Activated CD4-positive, alpha-beta T cell treated with anti-CD3 and anti-CD28 coated beads, Interleukin-2, Interleukin-6, amounts not matched to agents 100 ng/mL and 50 ng/mL, durations not matched to agents 16 hours and 8 hours (primary cell): ENCODE measurements at places on chromosomes 6 and 20.
A peak's percentile ranks its signal among the peaks of the same experiment; 100 is the strongest.

DNA sequence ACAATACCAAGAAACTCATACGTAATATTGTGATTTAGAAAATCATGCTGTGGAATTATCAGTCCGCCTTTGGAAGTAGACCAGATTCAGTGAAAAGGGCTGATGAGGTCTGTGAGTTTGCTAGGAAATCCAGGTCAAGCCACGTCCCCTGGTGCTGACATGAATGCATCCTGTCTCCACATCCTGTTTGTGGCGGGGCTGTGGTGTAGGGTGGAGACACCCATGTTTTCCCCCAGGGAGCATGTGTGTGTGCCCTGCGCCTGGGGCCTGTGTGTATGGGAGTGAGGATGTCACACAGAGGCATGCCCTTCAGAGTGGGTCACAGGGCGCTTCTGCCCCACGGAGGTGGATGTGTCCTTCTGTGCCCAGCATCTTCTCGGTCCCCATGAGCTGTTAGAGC, 109.1 kb downstream of the SASH1 start:
- peak; percentile 56 for DNase-seq

- peak; percentile 17 for DNase-seq
These were observed 11.9 kb downstream of the VSTM2L start for GRCh38 chr20:37914672-37915433.

GRCh38 chr20:50729901-50730764, 1.2 kb upstream of the PARD6B start:
- DNase-seq, result no peak

DNA sequence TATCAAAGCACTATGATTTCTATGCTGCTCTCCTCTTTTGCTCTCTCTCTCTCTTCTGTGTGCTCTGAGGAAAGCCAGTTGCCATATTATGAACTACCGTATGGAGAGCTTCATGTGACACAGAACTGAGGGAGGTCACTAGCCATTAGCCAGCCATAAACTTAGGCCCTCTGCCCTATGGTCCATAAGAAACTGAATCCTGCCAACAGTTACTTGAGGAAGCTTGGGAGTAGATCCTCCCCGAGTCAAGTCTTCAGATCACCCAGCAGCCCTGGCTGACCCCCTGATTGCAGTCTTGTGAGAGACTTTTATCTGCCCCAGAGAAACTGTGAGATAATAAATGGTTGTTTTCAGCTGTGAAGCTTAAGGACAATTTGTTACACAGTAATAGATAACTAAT, 5.7 kb upstream of the PEX7 start:
- no peak for DNase-seq

GRCh38 chr6:135265278-135265677, 84.2 kb downstream of the MYB start:
- DNase-seq, result no peak

DNA sequence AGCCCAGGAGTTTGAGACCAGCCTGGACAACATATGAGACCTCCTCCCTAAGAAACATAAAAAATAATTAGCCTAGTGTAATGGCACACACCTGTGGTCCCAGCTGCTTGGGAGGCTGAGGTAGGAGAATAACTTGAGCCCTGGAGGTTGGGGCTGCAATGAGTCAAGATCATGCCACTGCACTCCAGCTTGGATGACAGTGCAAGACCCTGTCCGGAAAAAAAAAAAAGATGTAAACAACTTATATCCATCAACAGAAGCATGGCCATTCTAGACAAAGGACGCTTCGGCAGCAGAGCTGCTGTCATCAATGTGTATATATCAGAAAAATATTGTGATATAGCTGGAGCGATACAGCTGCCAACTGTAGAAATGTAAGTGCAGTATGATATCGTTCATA, 59.6 kb upstream of the ARID1B start:
- DNase-seq, result no peak

GRCh38 chr6:21348504-21349195, 244.9 kb upstream of the SOX4 start:
- DNase-seq, result no peak

- no peak for DNase-seq
These were observed 142.2 kb downstream of the ERMARD start for GRCh38 chr6:169893624-169894023.

DNA sequence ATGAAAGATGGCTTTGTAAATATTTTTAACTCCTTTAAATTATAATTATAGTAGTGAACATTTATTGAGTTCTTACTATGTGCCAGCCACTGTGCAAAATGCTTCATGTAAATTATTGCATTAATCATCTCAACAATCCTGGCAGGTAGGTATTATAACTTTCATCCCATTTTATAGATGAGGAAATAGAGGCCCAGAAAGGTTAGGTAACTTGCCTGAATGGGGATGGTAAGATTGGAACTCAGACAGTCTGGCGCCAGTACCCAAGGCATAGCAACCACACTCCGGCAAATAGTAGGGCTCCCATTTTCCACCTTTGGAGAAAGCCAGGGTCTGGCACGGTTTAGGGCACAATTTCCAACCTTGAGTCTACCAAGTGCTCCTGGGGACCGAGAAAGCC, 129.8 kb downstream of the VEGFA start:
- no peak for DNase-seq

- DNase-seq, result no peak
These were observed 48.2 kb downstream of the RFX6 start for GRCh38 chr6:116925088-116925794.

DNA sequence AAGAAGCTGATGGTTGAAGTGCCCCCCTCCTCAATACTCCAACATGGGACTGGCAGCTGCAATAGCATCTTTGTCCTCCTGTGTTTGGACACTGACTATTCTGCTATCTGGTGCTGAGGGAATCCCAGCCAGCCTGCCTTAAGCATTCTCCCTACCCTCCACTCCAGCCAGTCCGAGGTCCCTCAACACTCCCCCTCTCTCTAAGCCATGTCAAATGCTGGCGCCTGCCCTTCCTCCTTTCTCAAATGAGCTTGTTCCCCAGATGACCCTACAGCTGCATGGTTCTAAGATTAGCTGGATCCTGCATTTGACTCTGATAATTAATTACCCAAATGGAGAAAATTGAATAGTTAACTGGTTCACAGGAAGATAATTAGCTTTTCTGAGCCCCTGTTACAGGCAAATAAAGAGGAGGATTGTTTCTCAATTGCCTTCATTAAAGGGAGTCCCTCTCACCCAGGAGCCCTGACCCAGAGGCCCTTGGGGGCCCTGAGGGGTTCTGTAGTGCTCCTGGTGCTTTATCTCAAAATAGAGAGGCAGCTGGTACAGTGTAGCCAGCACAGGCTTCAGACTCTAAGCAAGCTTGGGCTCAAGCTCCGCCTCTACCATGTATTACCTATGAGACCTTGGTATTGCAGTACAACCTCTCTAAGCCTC, 37.9 kb upstream of the CHD6 start:
- DNase-seq, result no peak

GRCh38 chr20:35849706-35850105, 77.9 kb downstream of the PHF20 start:
- DNase-seq, result no peak

GRCh38 chr6:8829796-8830195, 394.5 kb upstream of the SLC35B3 start:
- no peak for DNase-seq
